SJSA1 (cell line): ENCODE measurements at places on chromosomes 5 and 9. TPM values are rescaled to one million over a fixed set of nuclear protein-coding genes. Genes with fewer than 3 reads are reported as not detected.

CCNI2 gene
- not detected in 2 replicates for total RNA-seq

PCDHGA5 gene
- 0.76 and 1.8 TPM in 2 replicates for total RNA-seq

CD74 gene
- not detected in 2 replicates for total RNA-seq

NUDT12 gene
- 12.6 and 13.9 TPM in 2 replicates for total RNA-seq

OMD gene
- total RNA-seq: 0.37 and 0.81 TPM in 2 replicates

IRX1 gene
- not detected in 2 replicates for total RNA-seq

ACTBL2 gene
- total RNA-seq: not detected in 2 replicates

FASTKD3 gene
- 7.3 and 23.6 TPM in 2 replicates for total RNA-seq

IFNA13 gene
- total RNA-seq: not detected in 2 replicates

JAKMIP2 gene
- 0.06 and 0.79 TPM in 2 replicates for total RNA-seq

GPR151 gene
- not detected in 2 replicates for total RNA-seq

MARCHF3 gene
- total RNA-seq: 2.3 and 3.4 TPM in 2 replicates

PCDHA8 gene
- total RNA-seq: 0.13 TPM in 1 of 2 replicates, not detected in the other

FGF18 gene
- total RNA-seq: 0.21 TPM in 1 of 2 replicates, not detected in the other

QRFP gene
- total RNA-seq: not detected in 2 replicates

PCA3 gene
- not detected in 2 replicates for total RNA-seq

SOX30 gene
- 2.7 and 5.8 TPM in 2 replicates for total RNA-seq

SLC6A19 gene
- 0.03 TPM in 1 of 2 replicates, not detected in the other for total RNA-seq

TCF7 gene
- 17.8 and 33.5 TPM in 2 replicates for total RNA-seq

SH3TC2 gene
- total RNA-seq: 11.2 and 16.9 TPM in 2 replicates

COMMD10 gene
- 112 and 141 TPM in 2 replicates for total RNA-seq

CKMT2 gene
- total RNA-seq: not detected in 2 replicates

SPINK6 gene
- total RNA-seq: not detected in 2 replicates

C5orf52 gene
- not detected in 2 replicates for total RNA-seq

TMEM215 gene
- total RNA-seq: not detected in 2 replicates

WDR31 gene
- total RNA-seq: 0.24 and 2.0 TPM in 2 replicates

ADGRV1 gene
- 0.13 TPM in 1 of 2 replicates, not detected in the other for total RNA-seq

PRELID2 gene
- total RNA-seq: 28.4 and 29.2 TPM in 2 replicates

GLT6D1 gene
- not detected in 2 replicates for total RNA-seq

EPB41L4A gene
- total RNA-seq: 0.11 TPM in 1 of 2 replicates, not detected in the other

C1QTNF2 gene
- total RNA-seq: 5.7 and 6.7 TPM in 2 replicates

TMEM174 gene
- total RNA-seq: not detected in 2 replicates

PCDHGA9 gene
- total RNA-seq: 0.55 TPM in 1 of 2 replicates, not detected in the other

ASPN gene
- total RNA-seq: not detected in 2 replicates

SPOCK1 gene
- total RNA-seq: 0.95 TPM in 1 of 2 replicates, not detected in the other

HAPLN1 gene
- 1.2 and 3.3 TPM in 2 replicates for total RNA-seq

P4HA2 gene
- 222 and 261 TPM in 2 replicates for total RNA-seq

ACER2 gene
- total RNA-seq: 0.75 and 0.82 TPM in 2 replicates

PCDHGA6 gene
- 0.38 and 1.4 TPM in 2 replicates for total RNA-seq

C5orf34 gene
- total RNA-seq: 16.5 and 27.8 TPM in 2 replicates

TAF11L12 gene
- total RNA-seq: not detected in 2 replicates

FOXD4L4 gene
- total RNA-seq: not detected in 2 replicates

PCDHA7 gene
- 0.03 TPM in 1 of 2 replicates, not detected in the other for total RNA-seq

TMEM252 gene
- total RNA-seq: not detected in 2 replicates

NME5 gene
- not detected in 2 replicates for total RNA-seq

SLC34A1 gene
- total RNA-seq: not detected in 2 replicates

C1QTNF3 gene
- 0.24 TPM in 1 of 2 replicates, not detected in the other for total RNA-seq

ORM2 gene
- total RNA-seq: not detected in 2 replicates

MCC gene
- 22.8 and 31.3 TPM in 2 replicates for total RNA-seq

BAAT gene
- not detected in 2 replicates for total RNA-seq

BARHL1 gene
- total RNA-seq: not detected in 2 replicates

FOXI1 gene
- total RNA-seq: not detected in 2 replicates

SH2D3C gene
- total RNA-seq: not detected in 2 replicates
